GM23248 (cell line): ENCODE measurements at places on chromosomes 4 and X. TPM values are rescaled to one million over a fixed set of nuclear protein-coding genes. Genes with fewer than 3 reads are reported as not detected.
A peak's percentile ranks its signal among the peaks of the same experiment; 100 is the strongest.

MAP3K15 gene
- not detected in 2 replicates for polyA plus RNA-seq

ASMT gene
- not detected in 2 replicates for polyA plus RNA-seq

KLKB1 gene
- polyA plus RNA-seq = not detected in 2 replicates

PLAC1 gene
- not detected in 2 replicates for polyA plus RNA-seq

MAGEC2 gene
- polyA plus RNA-seq = 0.15 TPM in 1 of 2 replicates, not detected in the other

UGT2B15 gene
- not detected in 2 replicates for polyA plus RNA-seq

SCML2 gene
- 1.4 and 2.0 TPM in 2 replicates for polyA plus RNA-seq

PROM1 gene
- polyA plus RNA-seq = not detected in 2 replicates

ARHGEF6 gene
- polyA plus RNA-seq = 3.6 and 4.3 TPM in 2 replicates

CENPI gene
- polyA plus RNA-seq = 2.5 and 2.6 TPM in 2 replicates

SGMS2 gene
- 35.3 and 39.1 TPM in 2 replicates for polyA plus RNA-seq

OTC gene
- polyA plus RNA-seq = not detected in 2 replicates

TBC1D9 gene
- 4.4 and 4.6 TPM in 2 replicates for polyA plus RNA-seq

PYURF gene
- polyA plus RNA-seq = 178 TPM in 2 replicates

HTN3 gene
- polyA plus RNA-seq = not detected in 2 replicates

SPANXA2 gene
- polyA plus RNA-seq = not detected in 2 replicates

GRCh38 chr4:139299536-139299935 is 1.8 kb upstream of the NAA15 start:
- no peaks in the 10 kb centered on the region for H3K36me3 ChIP-seq
- H3K4me1 ChIP-seq = peaks cover 39% of the 10 kb centered on the region
- peak; percentile 64 for DNase-seq
- H3K27ac ChIP-seq = peak overlapping the region; percentile 90

GRCh38 chr4:104457308-104457981 is 37.2 kb downstream of the CXXC4 start:
- no peaks in the 10 kb centered on the region for H3K4me1 ChIP-seq
- H3K36me3 ChIP-seq = no peaks in the 10 kb centered on the region
- H3K27ac ChIP-seq = no peak overlapping the region
- no peaks in the 10 kb centered on the region for H3K27me3 ChIP-seq
- H3K4me3 ChIP-seq = no peak overlapping the region
- DNase-seq = no peak

DNA sequence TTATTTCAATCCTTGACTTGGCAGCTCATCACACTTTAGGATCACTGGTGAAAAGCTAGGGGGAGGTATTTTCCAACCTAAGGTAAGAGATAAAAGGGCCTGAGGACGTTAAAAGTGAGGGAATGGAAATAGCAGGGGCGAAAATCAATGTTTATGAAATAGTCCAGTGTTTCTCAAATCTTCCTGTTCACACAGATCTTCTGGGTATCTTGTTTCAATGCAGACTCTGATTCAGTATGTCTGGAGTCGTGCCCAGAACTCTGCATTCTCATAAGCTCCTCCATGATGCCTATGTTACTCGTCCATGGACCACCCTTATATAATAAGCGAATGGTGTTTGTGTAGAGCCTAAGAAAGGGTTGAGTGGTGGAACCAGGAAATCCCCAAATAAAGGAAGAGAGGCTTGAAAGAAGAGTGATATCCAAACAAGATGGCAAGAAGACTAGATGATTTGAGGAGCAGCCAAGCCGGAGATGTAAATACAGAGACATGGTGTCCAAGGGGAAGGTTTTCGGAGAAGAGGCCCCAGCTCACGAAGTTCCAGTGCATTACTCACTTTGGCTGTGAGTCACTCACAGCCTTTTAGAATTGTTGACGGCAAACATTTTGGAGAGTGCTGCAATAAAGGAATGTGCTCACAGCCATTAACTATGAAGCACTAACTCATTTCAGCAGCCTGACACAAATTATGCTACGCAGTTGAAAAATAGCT is 215.6 kb upstream of the PPARGC1A start:
- H3K27me3 ChIP-seq = no peaks in the 10 kb centered on the region
- H3K36me3 ChIP-seq = no peaks in the 10 kb centered on the region
- peaks cover 22% of the 10 kb centered on the region for H3K4me1 ChIP-seq
- DNase-seq = peak; percentile 96
- peak overlapping the region; percentile 62 for H3K4me3 ChIP-seq

- DNase-seq = no peak
- no peaks in the 10 kb centered on the region for H3K4me1 ChIP-seq
- H3K36me3 ChIP-seq = no peaks in the 10 kb centered on the region
- H3K27ac ChIP-seq = no peak overlapping the region
- no peak overlapping the region for H3K4me3 ChIP-seq
Measured at GRCh38 chr4:69876071-69876470, 16.1 kb upstream of the SULT1E1 start.

- H3K36me3 ChIP-seq = no peaks in the 10 kb centered on the region
- H3K4me1 ChIP-seq = no peaks in the 10 kb centered on the region
- DNase-seq = no peak
- no peak overlapping the region for H3K27ac ChIP-seq
Measured at GRCh38 chr4:52751487-52751911, 274 bp upstream of the ERVMER34-1 start.

- no peak overlapping the region for H3K4me3 ChIP-seq
- H3K4me1 ChIP-seq = no peaks in the 10 kb centered on the region
- H3K36me3 ChIP-seq = no peaks in the 10 kb centered on the region
- H3K27ac ChIP-seq = no peak overlapping the region
Measured at GRCh38 chr4:102454268-102454667, 46.9 kb upstream of the NFKB1 start.

DNA sequence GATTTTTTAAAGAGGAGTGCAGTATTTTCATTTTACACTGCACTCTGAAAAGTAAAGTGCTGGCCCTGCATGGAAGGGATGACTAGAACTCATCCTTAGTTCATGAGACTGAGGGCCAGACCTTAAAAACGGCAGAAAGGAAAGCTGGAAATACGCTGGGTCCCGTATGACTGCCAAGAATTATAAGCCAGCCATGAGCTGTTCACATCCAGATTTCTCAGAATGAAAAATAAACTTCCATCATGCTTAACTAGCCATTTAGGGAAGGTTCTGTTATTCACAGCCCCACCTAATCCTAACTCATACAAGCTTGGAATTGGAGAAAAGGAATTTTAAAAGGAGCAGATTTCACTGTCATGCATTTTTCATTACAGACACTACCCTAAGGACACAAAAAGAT is 894.4 kb downstream of the FAT4 start:
- H3K36me3 ChIP-seq = no peaks in the 10 kb centered on the region
- H3K27me3 ChIP-seq = no peaks in the 10 kb centered on the region
- peak; percentile 39 for DNase-seq
- H3K4me1 ChIP-seq = 0 out of 2 replicates have a peak, but pooled peaks cover 5% of the 10 kb centered on the region

- 0 out of 2 replicates have a peak, but pooled peaks cover 17% of the 10 kb centered on the region for H3K36me3 ChIP-seq
- no peaks in the 10 kb centered on the region for H3K27me3 ChIP-seq
- DNase-seq = peak; percentile 83
- H3K27ac ChIP-seq = peak overlapping the region; percentile 51
Measured at GRCh38 chr4:84938316-84938715, 28.2 kb downstream of the WDFY3 start.

- DNase-seq = no peak
- H3K27me3 ChIP-seq = no peaks in the 10 kb centered on the region; the same call in 1 of the 2 replicates
- H3K4me1 ChIP-seq = no peaks in the 10 kb centered on the region
- no peak overlapping the region for H3K27ac ChIP-seq
- H3K36me3 ChIP-seq = no peaks in the 10 kb centered on the region
Measured at GRCh38 chrX:112081781-112082652, 559 bp downstream of the TRPC5 start.

GRCh38 chr4:120211408-120212015 is 144.9 kb upstream of the MAD2L1 start:
- no peak overlapping the region for H3K27ac ChIP-seq
- H3K27me3 ChIP-seq = no peaks in the 10 kb centered on the region

DNA sequence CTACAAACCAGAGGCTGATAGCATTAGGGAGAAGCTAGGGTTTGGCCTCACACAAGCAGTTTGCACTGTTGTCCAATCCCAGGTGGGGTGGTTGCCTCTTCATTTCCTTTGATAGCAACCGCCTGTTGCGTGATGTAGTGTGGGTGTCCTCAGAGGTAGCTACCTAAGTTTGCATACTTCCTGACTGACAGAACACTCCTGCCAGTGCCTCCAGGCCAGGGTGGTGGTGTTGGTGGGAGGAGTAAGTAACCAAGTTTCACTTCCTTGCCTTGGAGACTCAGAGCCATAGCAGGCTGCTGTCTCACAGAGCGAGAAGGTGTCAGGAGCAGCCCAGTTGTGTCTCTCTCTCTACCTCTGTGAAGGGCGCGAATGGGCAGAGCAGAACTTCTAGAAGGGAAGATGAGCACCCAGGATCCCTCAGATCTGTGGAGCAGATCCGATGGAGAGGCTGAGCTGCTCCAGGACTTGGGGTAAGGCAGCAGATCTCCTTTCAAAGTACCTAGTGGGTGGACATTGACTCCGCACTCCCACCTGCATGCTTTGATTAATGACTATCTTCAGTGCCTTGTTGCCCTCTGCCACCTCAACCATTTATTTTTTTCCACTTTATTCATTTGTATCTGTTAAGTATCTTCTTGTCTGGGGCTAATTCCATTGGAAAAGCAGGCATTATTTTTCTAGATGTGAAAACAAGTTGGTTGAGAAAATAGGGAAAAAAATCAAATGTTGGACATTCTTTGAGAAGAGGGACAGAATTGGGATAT is at the start of gene DAPP1:
Gene DAPP1, plus strand, starts transcription at position 283 of the 764 bp plus-strand sequence. Its CDS starts 87 bp downstream, at position 370.
- no peak within 1 kb of the TSS for H3K4me3 ChIP-seq
- no peak for DNase-seq
- no peaks in the 10 kb centered on the region for H3K4me1 ChIP-seq
- H3K27ac ChIP-seq = no peak within 1 kb of the TSS

- DNase-seq = no peak
- H3K27ac ChIP-seq = no peak overlapping the region
- no peak overlapping the region for H3K4me3 ChIP-seq
- no peaks in the 10 kb centered on the region for H3K36me3 ChIP-seq
- no peaks in the 10 kb centered on the region for H3K27me3 ChIP-seq
Measured at GRCh38 chrX:9510366-9510765, 45.5 kb downstream of the TBL1X start.

GRCh38 chr4:88693792-88694191 is 3.8 kb downstream of the NAP1L5 start:
- no peaks in the 10 kb centered on the region for H3K36me3 ChIP-seq
- peaks cover 11% of the 10 kb centered on the region for H3K4me1 ChIP-seq
- H3K27ac ChIP-seq = no peak overlapping the region
- no peaks in the 10 kb centered on the region for H3K27me3 ChIP-seq

DNA sequence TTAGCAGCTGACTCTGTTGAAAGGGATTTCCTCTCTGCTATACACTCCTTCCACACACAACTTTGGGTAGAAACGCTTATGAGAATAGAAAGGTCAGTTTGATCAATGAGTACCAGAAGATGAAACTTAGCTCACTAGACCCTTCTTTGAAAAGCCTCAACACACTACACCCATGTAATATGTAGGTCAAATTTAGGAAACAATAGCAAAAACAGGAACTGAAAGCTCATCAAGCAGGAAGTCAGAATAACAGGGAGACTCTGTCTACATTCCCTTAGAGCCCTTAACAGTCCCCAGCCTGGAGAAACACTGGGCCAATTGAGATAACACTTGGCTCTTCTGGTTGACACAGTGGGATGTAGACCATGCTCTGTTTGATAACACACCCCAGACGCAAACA is 30.7 kb downstream of the SRPX2 start:
- H3K4me1 ChIP-seq = peaks cover 19% of the 10 kb centered on the region
- DNase-seq = no peak
- H3K36me3 ChIP-seq = no peaks in the 10 kb centered on the region
- H3K27ac ChIP-seq = no peak overlapping the region
- no peak overlapping the region for H3K4me3 ChIP-seq

DNA sequence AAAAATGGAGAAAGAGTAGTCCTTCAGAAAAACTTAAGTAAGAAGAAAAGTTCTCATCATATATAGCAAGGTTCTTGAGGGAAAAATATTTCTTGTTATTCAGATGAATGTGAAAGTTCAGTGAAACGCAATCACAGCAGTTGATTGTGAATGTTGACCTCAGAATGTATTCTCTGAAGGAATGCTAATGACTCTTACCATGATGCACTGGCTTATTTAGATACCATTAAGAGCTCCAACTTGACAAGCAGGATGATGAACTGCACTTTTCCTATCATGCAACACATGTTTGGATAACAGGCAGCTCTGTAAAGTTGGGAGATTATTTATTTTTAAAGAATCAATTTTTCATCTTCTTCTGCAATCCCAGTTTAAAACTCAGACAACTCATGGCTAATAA is 115.5 kb upstream of the MYOZ2 start:
- H3K4me1 ChIP-seq = peaks cover 34% of the 10 kb centered on the region
- no peak overlapping the region for H3K4me3 ChIP-seq
- H3K27ac ChIP-seq = no peak overlapping the region
- no peaks in the 10 kb centered on the region for H3K27me3 ChIP-seq
- peak; percentile 15 for DNase-seq

- DNase-seq = no peak
- no peaks in the 10 kb centered on the region for H3K4me1 ChIP-seq
- H3K4me3 ChIP-seq = no peak overlapping the region
- H3K27me3 ChIP-seq = no peaks in the 10 kb centered on the region
- no peaks in the 10 kb centered on the region for H3K36me3 ChIP-seq
- H3K27ac ChIP-seq = no peak overlapping the region
Measured at GRCh38 chrX:49198540-49199314, 1.3 kb downstream of the SYP start.

- peak; percentile 11 for DNase-seq
- no peaks in the 10 kb centered on the region for H3K27me3 ChIP-seq
Measured at GRCh38 chr4:139207873-139208403, 30.9 kb upstream of the ELF2 start.

- H3K4me1 ChIP-seq = peaks cover 20% of the 10 kb centered on the region
- 0 out of 2 replicates have a peak, but pooled peaks cover 4% of the 10 kb centered on the region for H3K27me3 ChIP-seq
- H3K27ac ChIP-seq = no peak overlapping the region
- H3K36me3 ChIP-seq = no peaks in the 10 kb centered on the region
Measured at GRCh38 chr4:153113061-153113837, 91.0 kb upstream of the TRIM2 start.

GRCh38 chrX:20285511-20285910 is 18.8 kb upstream of the RPS6KA3 start:
- DNase-seq = peak; percentile 67
- no peak overlapping the region for H3K4me3 ChIP-seq
- 0 out of 2 replicates have a peak, but pooled peaks cover 8% of the 10 kb centered on the region for H3K4me1 ChIP-seq
- H3K27me3 ChIP-seq = no peaks in the 10 kb centered on the region

GRCh38 chr4:4608214-4608537 is 66.3 kb upstream of the STX18 start:
- no peak overlapping the region for H3K27ac ChIP-seq
- H3K36me3 ChIP-seq = no peaks in the 10 kb centered on the region
- H3K27me3 ChIP-seq = no peaks in the 10 kb centered on the region
- DNase-seq = peak; percentile 40
- peaks cover 26% of the 10 kb centered on the region for H3K4me1 ChIP-seq
- H3K4me3 ChIP-seq = no peak overlapping the region

- DNase-seq = no peak
- peaks cover 36% of the 10 kb centered on the region for H3K36me3 ChIP-seq
- H3K27me3 ChIP-seq = no peaks in the 10 kb centered on the region
- H3K4me3 ChIP-seq = no peak overlapping the region
Measured at GRCh38 chrX:48579259-48579658, 5.0 kb downstream of the RBM3 start.

DNA sequence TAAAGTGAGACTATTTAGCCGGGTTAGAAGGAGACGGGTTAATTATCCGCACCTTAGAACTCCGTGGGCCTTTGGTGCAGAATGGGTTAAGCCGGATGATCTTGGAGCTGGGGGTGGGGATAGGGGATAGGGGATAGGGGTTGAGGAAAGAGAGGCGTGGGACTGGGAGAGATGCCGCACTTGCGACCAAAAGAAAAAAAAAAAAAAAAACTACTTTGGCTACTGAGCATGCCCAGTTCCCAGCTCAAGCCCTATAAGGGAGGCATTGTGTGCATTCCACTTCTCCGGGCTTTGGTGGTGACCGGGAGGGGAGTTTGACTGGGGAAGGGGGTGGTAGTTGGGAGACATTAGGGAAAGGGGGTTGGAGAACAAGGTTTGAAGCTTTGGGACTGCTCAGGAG is at the start of gene SLITRK4:
Gene SLITRK4, minus strand, starts transcription at position 187 of the 400 bp plus-strand sequence. CDS start 4,993 bp downstream, outside the sequence.
- H3K27me3 ChIP-seq = no peaks in the 10 kb centered on the region
- no peaks in the 10 kb centered on the region for H3K4me1 ChIP-seq
- no peak within 1 kb of the TSS for H3K27ac ChIP-seq
- no peak for DNase-seq
